ENCODE measurements at places on chromosomes 7 and 10.
A peak's percentile ranks its signal among the peaks of the same experiment; 100 is the strongest.

DNA sequence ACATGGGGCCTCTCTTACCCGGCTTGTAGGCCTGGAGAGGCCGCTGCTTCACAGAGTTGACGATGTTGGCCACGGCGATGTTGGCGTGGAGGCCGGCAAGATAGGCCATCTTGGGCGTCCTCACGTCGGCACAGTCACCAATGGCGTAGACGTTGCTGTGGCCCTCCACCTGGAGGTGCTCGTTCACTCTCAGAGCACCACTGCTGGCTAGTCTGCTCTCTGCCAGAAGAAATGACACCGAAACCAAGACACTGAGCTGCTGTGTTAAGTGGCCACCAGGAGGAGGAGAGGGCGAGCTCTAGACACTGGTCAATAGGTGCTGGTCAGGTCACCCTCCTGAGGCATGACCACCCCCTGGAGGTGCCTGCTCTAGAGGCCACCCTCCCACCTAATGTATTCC is 17.7 kb downstream of the AIFM2 start:
- no peak for DNase-seq
- no peaks in the 10 kb centered on the region for H3K27me3 ChIP-seq
- no peak overlapping the region for H3K27ac ChIP-seq
- no peak overlapping the region for H3K4me3 ChIP-seq
- peaks cover 82% of the 10 kb centered on the region for H3K36me3 ChIP-seq

GRCh38 chr7:134514663-134515062 is 12.7 kb upstream of the AKR1B10 start:
- no peaks in the 10 kb centered on the region for H3K27me3 ChIP-seq
- H3K4me3 ChIP-seq, result no peak overlapping the region

DNA sequence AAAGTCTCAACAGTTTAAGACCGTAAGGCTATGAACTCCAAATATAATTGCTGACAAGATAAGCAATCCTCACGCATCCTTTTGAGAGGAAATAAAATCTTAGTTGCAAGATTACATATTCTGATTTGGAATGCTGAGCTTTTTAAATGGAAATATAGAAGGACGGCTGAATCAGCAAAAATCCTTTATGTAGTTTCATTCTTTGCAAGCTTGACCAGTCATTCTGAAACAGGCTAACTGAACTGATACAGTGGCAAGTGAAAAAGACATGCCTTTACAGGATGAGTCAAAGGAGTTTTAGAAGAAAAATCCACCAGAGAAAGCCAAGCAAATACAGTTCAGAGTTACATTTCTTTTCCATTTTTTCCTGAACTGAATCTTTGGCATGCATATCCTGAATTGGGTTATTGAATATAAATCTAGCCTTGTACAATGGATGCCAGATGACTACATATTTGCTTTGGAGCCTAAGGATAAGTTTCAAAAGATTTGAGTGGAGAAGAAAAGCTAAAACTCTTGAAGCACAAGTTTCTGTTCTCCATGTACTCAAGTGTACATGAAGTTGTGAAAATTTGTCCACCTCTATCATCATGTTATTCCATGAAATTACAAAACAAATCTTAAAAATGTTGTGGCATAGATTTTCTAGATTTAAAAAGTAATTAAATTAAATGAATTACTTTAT is 4.4 kb downstream of the VIM start:
- H3K4me3 ChIP-seq, result peak overlapping the region; percentile 68
- H3K27ac ChIP-seq, result peak overlapping the region; percentile 99
- peaks cover 98% of the 10 kb centered on the region for H3K4me1 ChIP-seq
- peaks cover 54% of the 10 kb centered on the region for H3K36me3 ChIP-seq
- H3K27me3 ChIP-seq, result peaks cover 3% of the 10 kb centered on the region
- no peak for DNase-seq

DNA sequence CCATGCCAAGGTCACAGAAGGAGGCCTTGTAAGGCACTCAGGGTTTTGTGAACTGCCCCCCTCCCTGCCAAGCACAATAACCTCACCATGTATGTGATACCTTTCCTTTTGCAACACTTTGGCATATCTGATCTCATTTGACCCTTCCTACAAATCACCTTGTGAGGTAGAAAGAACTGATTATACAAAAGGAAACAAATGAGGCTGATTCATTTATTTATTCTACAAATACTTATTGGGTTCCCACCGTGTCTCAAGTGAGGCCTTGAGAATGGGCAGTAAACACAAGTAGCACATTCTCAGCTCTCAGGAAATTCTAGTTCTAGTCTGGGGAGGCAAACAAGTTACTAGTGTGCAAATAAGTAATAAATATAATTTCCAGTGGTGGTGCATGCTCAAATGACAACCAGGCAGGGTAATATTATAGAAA is 19.6 kb downstream of the PLCE1 start:
- no peaks in the 10 kb centered on the region for H3K27me3 ChIP-seq
- no peak overlapping the region for H3K27ac ChIP-seq
- no peaks in the 10 kb centered on the region for H3K36me3 ChIP-seq
- no peak for DNase-seq
- H3K4me3 ChIP-seq, result no peak overlapping the region

- no peaks in the 10 kb centered on the region for H3K27me3 ChIP-seq
- DNase-seq, result no peak
- H3K36me3 ChIP-seq, result no peaks in the 10 kb centered on the region
- peaks cover 7% of the 10 kb centered on the region for H3K4me1 ChIP-seq
- no peak overlapping the region for H3K27ac ChIP-seq
- no peak overlapping the region for H3K4me3 ChIP-seq
These were observed 78.5 kb downstream of the LHPP start for GRCh38 chr10:124539935-124540641.

GRCh38 chr7:23347682-23348180 is 48.6 kb downstream of the MALSU1 start:
- H3K36me3 ChIP-seq, result no peaks in the 10 kb centered on the region
- peaks cover 89% of the 10 kb centered on the region for H3K27me3 ChIP-seq
- DNase-seq, result no peak

- H3K4me1 ChIP-seq, result no peaks in the 10 kb centered on the region
- DNase-seq, result no peak
- H3K27ac ChIP-seq, result no peak overlapping the region
- no peaks in the 10 kb centered on the region for H3K27me3 ChIP-seq
- no peak overlapping the region for H3K4me3 ChIP-seq
These were observed 441.8 kb downstream of the INHBA start for GRCh38 chr7:41261080-41261479.

DNA sequence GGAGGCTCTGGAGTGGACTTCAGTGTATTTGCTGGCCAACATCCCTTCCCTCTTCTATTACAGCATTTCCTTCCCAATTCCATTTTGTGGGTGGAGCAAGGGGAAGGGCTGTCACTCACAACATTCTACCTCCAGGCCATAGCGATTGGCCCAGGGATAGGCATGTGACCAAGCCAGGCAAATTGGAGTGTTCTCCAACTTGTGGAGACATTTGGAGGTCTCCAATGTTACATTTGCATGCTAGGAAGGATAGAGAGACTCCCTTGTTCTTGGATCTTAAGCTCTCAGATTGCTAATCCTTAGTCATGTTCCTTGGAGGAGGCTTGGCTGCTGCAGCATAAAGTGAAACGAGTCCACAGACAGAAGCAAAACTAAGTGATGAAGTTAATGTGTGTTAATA is 95.6 kb upstream of the KIF5B start:
- H3K27ac ChIP-seq, result no peak overlapping the region
- H3K4me3 ChIP-seq, result no peak overlapping the region
- H3K36me3 ChIP-seq, result no peaks in the 10 kb centered on the region
- no peaks in the 10 kb centered on the region for H3K27me3 ChIP-seq
- peaks cover 39% of the 10 kb centered on the region for H3K4me1 ChIP-seq

DNA sequence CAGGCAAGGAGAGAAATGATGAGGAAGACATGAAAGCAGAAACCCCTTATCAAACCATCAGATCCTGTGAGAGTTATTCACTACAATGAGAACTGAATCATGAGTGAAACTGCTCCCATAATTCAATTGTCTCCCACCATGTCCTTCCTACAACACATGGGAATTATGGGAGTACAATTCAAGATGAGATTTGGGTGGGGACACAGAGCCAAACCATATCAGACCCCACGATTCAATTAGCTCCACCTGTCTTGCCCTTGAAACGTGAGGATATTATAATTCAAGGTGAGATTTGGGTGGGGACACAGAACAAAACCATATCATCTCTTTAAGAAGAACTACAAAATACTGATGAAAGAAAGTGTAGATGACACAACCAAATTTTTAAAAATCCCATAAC is 128.9 kb downstream of the IMMP2L start:
- H3K27me3 ChIP-seq, result no peaks in the 10 kb centered on the region
- DNase-seq, result no peak
- no peak overlapping the region for H3K4me3 ChIP-seq
- H3K27ac ChIP-seq, result no peak overlapping the region
- no peaks in the 10 kb centered on the region for H3K36me3 ChIP-seq

DNA sequence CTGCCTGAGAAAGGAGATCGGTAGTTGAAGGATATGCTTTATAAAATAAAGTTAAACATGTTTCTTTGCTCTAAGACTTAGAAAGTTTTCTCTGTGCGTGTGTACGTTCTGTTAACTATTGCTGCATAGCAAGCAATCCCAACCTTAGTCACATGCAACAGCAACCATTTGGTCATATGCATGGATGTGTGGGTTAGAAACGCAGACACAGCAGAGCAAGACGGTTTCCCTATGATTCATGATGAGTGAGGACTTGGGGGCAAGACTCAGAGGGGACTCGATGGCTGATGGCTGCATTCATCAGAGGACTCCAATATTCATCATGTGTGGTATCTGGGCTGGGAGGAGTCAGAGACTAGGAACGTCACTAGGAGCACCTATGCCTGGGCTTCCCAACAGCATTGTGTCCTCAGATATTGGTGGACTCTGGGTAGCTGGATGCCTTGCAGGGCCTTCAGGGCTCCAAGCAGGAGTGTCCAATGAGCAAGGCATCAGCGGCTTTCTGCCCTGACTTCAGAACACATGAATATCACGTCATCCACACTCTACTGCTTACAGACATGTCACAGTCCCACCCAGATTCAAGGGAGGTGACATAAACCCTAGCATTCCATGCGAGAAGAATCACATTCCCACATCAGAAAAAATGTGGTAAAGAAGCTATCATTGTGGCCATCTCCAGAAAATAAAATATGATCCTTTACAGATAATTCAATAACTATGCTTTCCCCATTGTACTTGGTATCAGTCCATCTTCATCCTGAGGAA is 731.2 kb downstream of the TNS3 start:
- H3K27me3 ChIP-seq, result no peaks in the 10 kb centered on the region
- DNase-seq, result no peak
- no peak overlapping the region for H3K27ac ChIP-seq
- H3K4me3 ChIP-seq, result no peak overlapping the region

DNA sequence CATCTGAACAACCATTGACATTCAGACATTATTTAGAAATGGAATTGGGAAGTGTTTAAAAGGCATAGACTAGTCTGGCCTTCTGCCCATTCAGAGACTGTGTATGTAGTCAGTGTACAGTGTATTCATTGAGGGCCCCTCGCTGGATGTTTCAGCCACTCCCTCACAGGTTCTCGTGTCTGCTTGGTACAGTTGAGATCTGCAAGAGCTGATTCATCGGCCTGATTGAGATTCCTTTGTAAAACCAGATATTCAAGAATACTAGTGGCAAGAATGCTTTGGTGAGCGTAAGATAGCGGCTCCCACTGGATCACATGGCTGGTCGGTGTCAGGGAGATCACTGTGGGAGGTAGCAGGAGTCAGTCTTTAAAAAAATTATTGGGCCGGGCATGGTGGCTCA is 119.5 kb downstream of the TCF7L2 start:
- H3K36me3 ChIP-seq, result no peaks in the 10 kb centered on the region
- H3K4me1 ChIP-seq, result peaks cover 37% of the 10 kb centered on the region
- H3K27me3 ChIP-seq, result no peaks in the 10 kb centered on the region
- no peak for DNase-seq
- no peak overlapping the region for H3K27ac ChIP-seq

DNA sequence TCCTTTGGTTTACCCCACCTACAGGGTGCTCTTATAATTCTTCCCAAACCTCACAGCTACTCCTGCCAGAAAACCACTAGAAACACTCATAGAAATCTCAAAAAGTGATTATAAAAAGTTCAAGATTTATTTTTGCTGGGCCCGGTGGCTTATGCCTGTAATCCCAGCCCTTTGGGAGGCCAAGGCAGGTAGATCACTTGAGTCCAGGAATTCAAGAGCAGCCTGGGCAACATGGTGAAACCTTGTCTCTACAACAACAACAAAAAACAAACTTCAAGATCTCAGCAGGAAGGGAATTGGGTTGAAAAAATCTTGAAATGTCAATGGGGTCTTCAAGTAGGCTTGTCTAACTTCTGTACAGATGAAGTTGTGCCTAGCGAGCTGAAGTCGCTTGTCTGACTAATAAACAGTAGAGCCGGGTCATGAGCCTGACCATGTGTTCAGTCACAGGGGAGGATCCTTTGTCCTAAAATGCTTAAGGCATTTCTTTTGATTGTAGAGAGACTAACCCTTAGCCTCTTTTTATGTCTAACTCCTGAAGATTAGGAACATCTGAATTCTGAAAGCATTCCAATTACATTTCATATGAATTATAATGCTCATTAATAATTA is 124.6 kb downstream of the NOC3L start:
- no peak overlapping the region for H3K27ac ChIP-seq
- no peaks in the 10 kb centered on the region for H3K36me3 ChIP-seq
- no peaks in the 10 kb centered on the region for H3K4me1 ChIP-seq

- DNase-seq, result no peak
- H3K4me1 ChIP-seq, result no peaks in the 10 kb centered on the region
- no peak overlapping the region for H3K27ac ChIP-seq
- H3K36me3 ChIP-seq, result no peaks in the 10 kb centered on the region
- H3K4me3 ChIP-seq, result no peak overlapping the region
- no peaks in the 10 kb centered on the region for H3K27me3 ChIP-seq
These were observed 273.6 kb upstream of the PODXL start for GRCh38 chr7:131829947-131830558.

- no peaks in the 10 kb centered on the region for H3K4me1 ChIP-seq
- DNase-seq, result no peak
- peak overlapping the region; percentile 18 for H3K4me3 ChIP-seq
- H3K27me3 ChIP-seq, result no peaks in the 10 kb centered on the region
These were observed 239.7 kb upstream of the INHBA start for GRCh38 chr7:41942468-41943093.

- H3K27me3 ChIP-seq, result peaks cover 59% of the 10 kb centered on the region
- H3K4me1 ChIP-seq, result no peaks in the 10 kb centered on the region
- no peak for DNase-seq
- H3K27ac ChIP-seq, result no peak overlapping the region
- no peaks in the 10 kb centered on the region for H3K36me3 ChIP-seq
These were observed 30.1 kb upstream of the CNPY1 start for GRCh38 chr7:155576416-155576815.

DNA sequence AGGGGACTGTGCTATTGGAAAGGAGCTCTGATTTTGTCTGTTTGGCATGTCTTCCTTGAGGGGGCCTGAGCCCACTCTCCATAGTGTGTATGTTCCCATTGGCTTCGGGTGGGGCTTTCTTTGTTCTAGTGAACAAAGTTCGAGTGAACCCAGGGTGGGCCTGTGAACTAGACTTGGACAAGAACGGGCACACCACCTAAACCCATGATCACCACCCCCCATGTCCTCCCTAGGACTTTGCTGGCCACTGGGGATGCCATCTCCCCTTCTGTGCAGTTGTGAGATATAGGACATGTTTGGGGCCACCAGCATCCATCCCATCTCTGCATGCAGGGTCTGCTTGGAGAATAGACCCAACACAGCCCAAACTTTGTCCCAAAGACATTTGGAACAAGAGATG is 195.5 kb upstream of the LYZL2 start:
- no peaks in the 10 kb centered on the region for H3K27me3 ChIP-seq
- peaks cover 32% of the 10 kb centered on the region for H3K4me1 ChIP-seq
- DNase-seq, result no peak
- no peak overlapping the region for H3K4me3 ChIP-seq

GRCh38 chr10:21272643-21273399 is 252.7 kb downstream of the SKIDA1 start:
- no peaks in the 10 kb centered on the region for H3K4me1 ChIP-seq
- H3K36me3 ChIP-seq, result no peaks in the 10 kb centered on the region
- no peak for DNase-seq

GRCh38 chr7:101586078-101586905 is 42.8 kb downstream of the MYL10 start:
- H3K36me3 ChIP-seq, result no peaks in the 10 kb centered on the region
- no peak overlapping the region for H3K4me3 ChIP-seq
- DNase-seq, result no peak
- no peaks in the 10 kb centered on the region for H3K4me1 ChIP-seq

Measured in esophagus squamous epithelium (tissue), 5 donors.